EL (cell line): ENCODE measurements at places on chromosomes 3 and 15.

DNA sequence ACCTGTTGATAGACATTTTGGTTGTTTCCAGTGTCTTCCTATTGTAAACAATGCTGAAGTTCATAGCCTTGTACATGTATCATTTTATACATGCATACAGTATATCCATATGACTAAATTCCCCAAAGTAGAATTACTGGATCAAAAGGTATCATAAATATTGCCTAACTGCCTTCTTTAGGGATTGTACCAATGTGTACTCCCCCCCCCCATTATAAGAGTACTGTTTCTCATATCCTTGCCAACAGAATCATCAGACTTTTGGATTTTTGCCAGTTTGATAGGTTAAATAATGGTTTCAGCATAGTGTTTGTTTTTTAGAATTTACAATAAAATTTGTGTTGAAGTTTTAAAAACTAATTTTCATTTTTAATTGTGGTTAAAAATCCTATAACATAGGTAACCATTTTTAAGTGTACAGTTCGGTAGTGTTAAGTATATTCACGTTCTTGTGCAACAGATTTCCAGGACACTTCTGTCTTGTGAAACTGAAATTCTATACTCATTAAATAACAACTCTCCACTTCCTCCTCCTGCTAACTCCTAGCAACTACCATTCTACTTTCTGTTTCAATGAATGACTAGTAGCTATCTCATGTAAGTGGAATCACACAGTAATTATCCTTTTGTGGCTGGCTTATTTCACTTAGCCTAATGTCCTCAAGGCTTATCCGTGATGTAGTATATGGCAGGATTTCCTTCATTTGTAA is 30.8 kb upstream of the MAP3K13 start:
- DNase-seq: peak; percentile 53

DNA sequence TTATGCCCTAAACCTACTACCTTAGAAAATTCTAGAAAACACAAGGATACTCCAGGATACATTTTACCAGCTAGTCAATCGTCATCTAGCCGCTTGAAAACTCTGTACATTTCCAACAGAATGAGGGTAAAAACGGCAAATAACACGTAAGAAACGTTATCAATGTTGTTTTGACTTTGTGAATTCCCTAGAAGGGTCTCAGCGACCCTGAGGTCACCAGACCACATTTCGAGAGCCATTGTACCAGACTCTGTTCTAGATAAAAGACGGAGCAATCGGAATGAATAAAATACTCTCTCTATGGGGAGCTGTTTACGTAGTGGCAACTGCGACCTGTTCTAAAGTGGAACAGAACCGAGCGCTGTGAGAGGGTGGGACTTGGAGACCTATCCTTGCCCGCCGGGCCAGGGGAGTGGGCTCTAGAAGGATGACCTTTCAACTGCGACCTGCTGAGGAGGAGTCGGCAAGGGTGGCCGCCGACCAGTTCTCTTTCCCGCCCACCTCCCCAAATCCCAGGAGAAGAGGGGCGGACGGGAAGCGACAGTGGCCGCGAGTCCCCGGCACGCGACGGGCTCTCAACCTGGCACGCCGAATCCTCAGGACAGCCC is 778 bp upstream of the AP4E1 start:
- peak; percentile 47 for DNase-seq

- no peak for DNase-seq
These were observed 49.8 kb downstream of the KBTBD12 start for GRCh38 chr3:127964816-127965215.

DNA sequence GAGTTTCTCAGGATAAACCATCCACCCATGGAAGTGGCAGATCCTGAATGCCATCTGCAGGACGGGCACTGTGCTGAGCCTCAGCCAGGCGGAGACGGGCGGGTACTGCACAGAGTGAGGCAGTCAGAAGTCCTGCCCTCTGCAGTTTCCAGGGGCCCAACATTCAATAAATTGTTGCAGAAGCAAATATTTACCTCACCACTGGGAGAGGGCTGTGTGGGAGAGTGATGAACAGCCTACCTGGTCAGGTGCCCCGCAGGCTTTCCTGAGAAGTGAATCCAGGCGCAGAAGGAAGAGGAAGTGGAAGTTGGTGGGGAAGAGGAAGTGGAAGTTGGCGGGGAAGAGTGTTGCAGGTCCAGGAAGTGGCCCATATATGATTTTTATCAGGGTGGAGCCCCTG is 100.8 kb downstream of the SLCO3A1 start:
- no peak for DNase-seq

GRCh38 chr3:122307976-122308375 is 17.1 kb upstream of the CSTA start:
- no peak for DNase-seq

DNA sequence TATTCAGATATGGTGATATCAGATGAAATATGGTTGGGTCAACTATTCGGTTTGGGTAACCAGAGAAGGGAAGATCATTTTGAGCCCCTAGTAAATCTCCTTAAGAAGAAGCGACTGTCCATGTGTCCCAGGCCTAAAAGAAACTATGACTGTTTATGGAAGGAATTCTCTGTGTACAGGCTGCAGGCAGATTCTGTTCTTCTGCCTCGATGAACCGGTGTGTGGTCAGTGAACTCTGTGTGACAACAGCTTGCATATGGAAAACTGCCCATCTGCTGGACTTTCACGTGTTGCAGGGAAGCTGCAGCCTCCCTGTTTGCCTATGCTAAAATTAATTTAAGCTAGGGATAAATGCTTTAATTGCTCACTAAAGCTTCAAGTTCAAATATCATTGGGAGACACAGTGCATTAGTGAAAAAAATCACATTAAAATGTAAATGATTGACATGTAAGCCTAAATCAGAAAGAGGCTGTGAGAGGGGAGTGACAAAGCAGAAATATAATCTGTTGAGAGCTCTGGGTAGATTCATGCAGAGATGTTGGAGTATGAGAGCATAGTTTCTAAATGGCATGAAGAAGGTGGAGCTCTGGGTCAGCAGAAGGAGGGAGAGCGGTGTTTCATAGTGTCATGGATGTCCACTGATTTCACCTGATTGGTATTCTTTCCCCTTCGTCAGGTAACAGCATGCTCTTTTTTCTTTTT is 65.4 kb upstream of the PFN2 start:
- no peak for DNase-seq

DNA sequence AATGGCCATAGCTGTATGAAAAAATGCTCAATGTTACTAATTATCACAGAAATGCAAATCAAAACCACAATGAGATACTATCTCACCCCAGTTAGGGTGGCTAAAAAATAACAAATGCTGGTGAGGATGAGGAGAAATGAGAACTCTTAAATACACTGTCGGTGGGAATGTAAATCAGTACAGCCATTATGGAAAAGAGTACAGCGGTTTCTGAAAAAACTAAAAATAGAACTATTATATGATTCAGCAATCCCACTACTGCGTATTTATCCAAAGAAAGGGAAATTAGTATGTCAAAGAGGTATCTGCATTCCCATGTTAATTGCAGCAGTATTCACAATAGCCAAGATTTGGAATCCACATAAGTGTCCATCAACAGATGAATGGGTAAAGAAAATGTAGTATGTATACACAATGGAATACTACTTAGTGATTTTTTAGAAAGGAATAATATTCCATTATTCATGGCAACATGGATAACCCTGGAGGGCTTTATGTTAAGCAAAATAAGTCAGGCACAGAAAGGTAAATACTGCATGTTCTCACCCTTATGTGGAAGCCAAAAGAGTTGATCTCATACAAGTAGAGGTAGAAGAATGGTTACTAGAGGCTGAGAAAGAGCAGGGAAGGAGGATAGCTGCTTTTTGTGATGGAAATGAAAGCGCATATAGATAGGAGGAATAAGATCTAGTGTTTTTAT is 35.0 kb downstream of the SERP1 start:
- DNase-seq: no peak

DNA sequence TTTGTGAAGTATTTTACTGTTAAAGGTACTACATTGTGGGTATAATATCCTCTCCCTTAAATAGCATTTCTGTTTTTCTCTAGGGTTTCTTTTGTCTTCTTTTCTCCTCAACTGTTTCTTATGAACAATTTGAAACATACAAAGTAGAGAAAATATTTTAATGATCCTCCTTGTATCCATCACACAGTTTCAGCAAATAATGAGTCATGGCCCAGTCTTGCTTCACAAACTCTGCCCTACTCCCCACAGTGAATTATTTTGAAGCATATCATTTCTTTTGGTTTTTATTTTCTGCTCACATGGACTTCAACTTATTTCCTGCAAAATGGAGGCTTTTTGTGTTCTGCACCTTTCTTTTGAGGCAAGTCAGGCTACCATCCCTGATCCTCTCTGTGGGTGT is 6.1 kb upstream of the SCAANT1 start:
- DNase-seq: peak; percentile 32

- DNase-seq: peak; percentile 64
These were observed 46.2 kb downstream of the NRG4 start for GRCh38 chr15:75966073-75966472.

GRCh38 chr3:166455744-166456143 is 618.5 kb upstream of the BCHE start:
- no peak for DNase-seq

GRCh38 chr3:177642804-177643125 is 445.5 kb upstream of the TBL1XR1 start:
- DNase-seq: no peak

DNA sequence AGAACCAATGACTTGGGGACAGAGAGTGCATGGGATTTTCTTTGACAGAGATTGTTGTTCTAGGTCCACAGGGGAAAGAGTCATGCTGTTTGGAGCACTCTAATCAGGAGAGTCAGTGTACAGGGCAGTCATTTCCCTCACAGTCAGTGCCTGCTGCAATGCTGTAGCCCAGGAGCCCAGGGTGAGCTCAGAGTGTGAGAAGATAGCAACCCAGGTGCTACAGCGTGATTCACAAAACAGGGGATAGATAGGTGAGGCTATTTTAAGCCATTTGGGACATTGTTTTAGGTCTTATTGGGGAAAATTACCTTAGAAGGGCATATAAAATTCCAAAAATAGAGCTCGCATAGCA is 37.3 kb downstream of the LNP1 start:
- no peak for DNase-seq

- no peak for DNase-seq
These were observed 364.1 kb downstream of the CGGBP1 start for GRCh38 chr3:87694678-87695077.

GRCh38 chr15:56074481-56075265 is 81.3 kb upstream of the NEDD4 start:
- no peak for DNase-seq

- no peak for DNase-seq
These were observed 130.0 kb upstream of the NR2F2 start for GRCh38 chr15:96200357-96200967.

GRCh38 chr15:40270246-40270995 is 12.4 kb downstream of the ANKRD63 start:
- no peak for DNase-seq
